Vein endothelial cell (primary cell): ENCODE measurements at places on chromosomes 4 and X. TPM values are rescaled to one million over a fixed set of nuclear protein-coding genes. Genes with fewer than 3 reads are reported as not detected.

PLAC8 gene
- 1.3 and 2.5 TPM in 2 replicates for total RNA-seq

MAPK10 gene
- under 0.01 and 0.19 TPM in 2 replicates for total RNA-seq

NIPAL1 gene
- total RNA-seq, result 0.65 and 1.1 TPM in 2 replicates

MTCP1 gene
- total RNA-seq, result 1.4 and 2.9 TPM in 2 replicates

MAGEC3 gene
- not detected in 2 replicates for total RNA-seq

MAGEA10 gene
- not detected in 2 replicates for total RNA-seq

C4orf50 gene
- total RNA-seq, result not detected in 2 replicates

MAGED2 gene
- total RNA-seq, result 289 and 365 TPM in 2 replicates

RAB9B gene
- total RNA-seq, result 0.76 and 0.98 TPM in 2 replicates

ARL9 gene
- 0.19 and 0.33 TPM in 2 replicates for total RNA-seq

RNF128 gene
- total RNA-seq, result 0.38 TPM in 1 of 2 replicates, not detected in the other

DYNLT3 gene
- total RNA-seq, result 27.4 and 33.8 TPM in 2 replicates

RHOXF2B gene
- total RNA-seq, result 1.3 TPM in 1 of 2 replicates, not detected in the other

CT45A1 gene
- total RNA-seq, result not detected in 2 replicates
